ENCODE measurements at places on chromosomes 7 and 10.

GRCh38 chr7:101093906-101094305 lies 8.6 kb downstream of the TRIM56 start:
- no peak for DNase-seq

DNA sequence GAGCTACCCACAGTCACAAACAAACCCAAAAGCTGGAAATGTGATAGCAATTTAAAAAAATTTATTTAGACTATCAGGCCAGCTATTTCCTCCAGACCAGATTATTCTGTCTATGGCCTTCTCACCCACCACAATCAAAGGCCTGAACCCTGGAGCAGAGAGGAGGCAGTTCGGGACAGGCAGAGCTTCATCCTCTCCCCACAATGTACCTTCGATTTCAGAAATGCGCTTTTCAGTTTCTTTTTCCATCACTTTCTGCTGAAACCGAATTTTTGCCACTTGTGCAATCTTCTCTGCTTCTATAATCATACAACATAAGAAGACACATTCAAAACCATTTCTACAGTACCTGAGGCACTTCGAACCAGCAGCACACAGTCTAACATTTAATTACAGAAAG lies 29.9 kb downstream of the ERLIN1 start:
- no peak for DNase-seq

- DNase-seq: no peak
Observed at GRCh38 chr7:51175316-51175991, 141.2 kb downstream of the COBL start.

DNA sequence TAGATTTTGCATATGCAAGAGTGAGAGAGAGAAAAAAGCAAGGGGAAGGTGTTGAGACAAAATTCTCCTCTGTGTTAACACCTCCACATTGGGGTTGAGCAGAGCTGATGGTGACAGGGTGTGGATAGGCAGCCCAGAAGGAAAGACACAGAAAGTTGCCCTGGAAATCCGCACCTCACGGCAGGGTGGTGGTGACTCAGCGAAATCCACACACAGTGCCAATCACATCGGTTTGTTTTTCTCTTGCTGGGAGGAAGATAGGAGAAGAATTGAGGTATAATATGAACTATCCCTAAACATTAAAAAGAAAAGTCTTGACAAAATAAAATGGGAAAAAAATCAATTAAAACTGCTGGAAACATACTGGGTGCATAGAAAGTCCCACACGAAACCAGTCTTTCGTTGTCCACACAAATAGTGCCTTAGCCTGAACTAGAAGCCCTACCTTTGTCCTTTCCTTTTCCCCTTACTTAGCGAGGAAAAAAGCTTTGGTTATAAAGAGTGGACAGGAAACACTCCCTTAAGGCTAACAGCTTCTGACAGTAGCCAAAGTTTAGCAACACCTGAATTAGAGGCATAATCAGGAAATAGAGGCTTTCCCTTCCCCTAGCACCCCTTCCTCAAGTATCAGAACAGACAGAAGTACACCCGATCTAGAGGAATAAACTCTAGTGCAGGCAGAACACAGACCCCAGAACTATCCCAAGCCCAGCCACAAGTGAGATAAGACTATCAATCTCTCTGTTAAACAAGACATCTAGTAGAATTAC lies 39.2 kb upstream of the DNAJC1 start:
- no peak for DNase-seq

- DNase-seq: no peak
Observed at GRCh38 chr7:98935811-98936210, 57.5 kb downstream of the TRRAP start.

Measured in effector CD4-positive, alpha-beta T cell (primary cell).